ENCODE measurements at places on chromosomes 11 and 22.

- no peak for DNase-seq
Measured at GRCh38 chr11:7587712-7588111, 73.9 kb downstream of the PPFIBP2 start.

DNA sequence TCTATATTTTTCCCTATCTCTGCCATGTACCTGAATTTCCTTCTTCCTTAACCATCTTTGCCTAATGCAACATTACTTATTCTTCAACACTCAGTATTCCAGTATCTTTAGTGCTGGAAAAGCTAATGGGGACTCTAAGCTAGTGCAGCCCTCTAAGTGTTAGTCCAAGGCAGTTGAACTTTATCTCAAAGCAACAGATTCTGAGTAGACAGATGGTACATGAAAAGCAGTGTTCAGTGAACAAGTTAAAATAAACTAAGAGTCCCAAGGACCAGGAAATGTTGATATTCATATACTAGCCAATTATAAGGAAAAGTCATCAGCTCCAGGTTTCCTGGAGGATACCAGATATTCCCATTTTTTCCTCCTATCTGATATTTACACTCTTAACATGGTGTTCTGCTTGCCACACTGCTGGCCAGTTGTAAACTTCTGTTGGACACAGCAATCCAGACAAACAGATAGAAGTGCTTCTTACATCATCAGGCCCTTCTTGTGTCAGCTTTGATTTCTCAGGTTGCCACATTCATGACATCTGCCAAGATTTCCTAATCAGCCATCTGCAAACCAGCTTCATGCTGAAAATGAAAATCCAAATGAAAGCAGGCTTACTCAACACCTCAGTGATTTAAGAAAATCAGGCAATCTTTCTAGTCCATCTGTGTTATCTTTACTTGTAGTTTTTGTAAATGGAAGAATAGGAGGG, 255.9 kb upstream of the POU2AF2 start:
- no peak for DNase-seq

GRCh38 chr11:8760896-8761295, 78.3 kb downstream of the RPL27A start:
- DNase-seq, result no peak

- no peak for DNase-seq
Measured at GRCh38 chr11:133600786-133601185, 68.5 kb upstream of the OPCML start.

DNA sequence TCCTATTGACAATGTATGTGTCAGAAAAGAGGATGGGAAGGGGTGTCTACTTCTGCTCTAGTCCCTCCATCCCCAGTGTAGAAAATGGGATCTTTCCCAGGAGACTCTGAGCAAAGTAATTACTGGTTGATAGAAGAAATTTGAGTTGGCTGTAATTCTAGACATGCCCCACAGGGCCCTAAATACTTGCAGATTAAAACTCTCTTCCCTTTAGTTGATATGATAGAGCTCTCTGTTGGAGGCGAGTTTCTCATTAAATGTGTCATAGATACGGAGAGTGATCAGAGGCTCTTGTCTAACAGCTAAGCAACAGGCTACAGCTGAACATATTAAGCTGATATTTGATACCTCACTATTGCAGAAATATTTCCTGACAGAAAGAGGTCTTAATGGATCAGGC, 32.9 kb downstream of the OR52E1 start:
- DNase-seq, result no peak

DNA sequence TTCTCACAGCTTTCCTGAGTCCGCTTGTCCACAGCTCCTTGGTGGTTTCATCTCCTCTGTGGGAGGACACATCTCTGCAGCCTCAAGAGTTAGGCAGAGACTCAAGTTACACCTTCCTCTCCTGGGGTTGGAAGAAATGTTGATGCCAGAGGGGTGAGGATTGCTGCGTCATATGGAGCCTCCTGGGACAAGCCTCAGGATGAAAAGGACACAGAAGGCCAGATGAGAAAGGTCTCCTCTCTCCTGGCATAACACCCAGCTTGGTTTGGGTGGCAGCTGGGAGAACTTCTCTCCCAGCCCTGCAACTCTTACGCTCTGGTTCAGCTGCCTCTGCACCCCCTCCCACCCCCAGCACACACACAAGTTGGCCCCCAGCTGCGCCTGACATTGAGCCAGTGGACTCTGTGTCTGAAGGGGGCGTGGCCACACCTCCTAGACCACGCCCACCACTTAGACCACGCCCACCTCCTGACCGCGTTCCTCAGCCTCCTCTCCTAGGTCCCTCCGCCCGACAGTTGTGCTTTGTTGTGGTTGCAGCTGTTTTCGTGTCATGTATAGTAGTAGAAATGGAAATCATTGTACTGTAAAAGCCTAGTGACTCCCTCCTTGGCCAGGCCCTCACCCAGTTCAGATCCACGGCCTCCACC, 11.7 kb downstream of the RASD2 start:
- peak; percentile 90 for DNase-seq

DNA sequence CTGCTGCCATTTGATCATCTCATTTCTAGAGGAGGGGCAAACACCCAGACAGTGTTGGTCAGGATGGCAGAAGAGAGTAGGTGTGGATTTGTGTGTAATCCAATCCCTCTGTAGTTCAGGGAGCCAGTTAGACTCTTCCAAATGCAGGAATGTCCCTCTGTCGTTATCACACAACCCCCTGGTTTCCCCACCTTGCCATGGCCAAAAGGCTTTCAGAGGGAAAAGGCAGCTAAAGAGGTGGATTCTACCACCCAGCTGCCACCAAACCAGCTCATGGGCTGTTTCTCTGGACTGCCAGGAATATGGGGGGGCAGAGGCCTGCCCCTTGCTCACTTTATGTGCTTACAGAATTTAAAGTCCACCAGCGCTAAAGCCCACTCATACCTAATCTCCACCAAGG, 18.1 kb downstream of the TSKU start:
- DNase-seq, result no peak

GRCh38 chr11:34344768-34345539, 12.9 kb downstream of the ABTB2 start:
- no peak for DNase-seq

- no peak for DNase-seq
Measured at GRCh38 chr22:31139066-31139465, 1.2 kb downstream of the PLA2G3 start.

Data from activated CD4-positive, alpha-beta T cell treated with anti-CD3 and anti-CD28 coated beads for 48 hours (primary cell).